Transverse colon (tissue), 4 donors: ENCODE measurements at places on chromosomes 2 and 18. TPM values are rescaled to one million over a fixed set of nuclear protein-coding genes. Genes with fewer than 3 reads are reported as not detected.
A peak's percentile ranks its signal among the peaks of the same experiment; 100 is the strongest.

GRCh38 chr2:120539937-120540718, 194.2 kb downstream of the INHBB start:
- H3K4me3 ChIP-seq = no peak overlapping the region
- no peaks in the 10 kb centered on the region for H3K4me1 ChIP-seq
- DNase-seq = peak; percentile 21
- no peaks in the 10 kb centered on the region for H3K36me3 ChIP-seq
- no peaks in the 10 kb centered on the region for H3K27me3 ChIP-seq

GRCh38 chr2:60320724-60321123, 232.7 kb downstream of the BCL11A start:
- H3K4me3 ChIP-seq = no peak overlapping the region
- no peak for DNase-seq
- no peaks in the 10 kb centered on the region for H3K36me3 ChIP-seq

- no peaks in the 10 kb centered on the region for H3K27me3 ChIP-seq
- H3K4me3 ChIP-seq = no peak overlapping the region
- H3K4me1 ChIP-seq = peaks cover 90% of the 10 kb centered on the region
- peak overlapping the region; percentile 90 for H3K27ac ChIP-seq
- no peaks in the 10 kb centered on the region for H3K36me3 ChIP-seq
- DNase-seq = no peak
Measured at GRCh38 chr2:217919781-217920351, 82.9 kb downstream of the TNS1 start.

GRCh38 chr2:8494151-8494550, 187.7 kb upstream of the ID2 start:
- peak overlapping the region; percentile 47 for H3K27ac ChIP-seq
- no peaks in the 10 kb centered on the region for H3K4me1 ChIP-seq
- no peaks in the 10 kb centered on the region for H3K36me3 ChIP-seq
- no peak for DNase-seq
- H3K27me3 ChIP-seq = no peaks in the 10 kb centered on the region
- no peak overlapping the region for H3K4me3 ChIP-seq

Gene AKAIN1
- not detected for total RNA-seq

Gene SERPINB7
- not detected for total RNA-seq

Gene UBXN4
- total RNA-seq = 55.9 TPM
